ENCODE measurements at places on chromosomes 16 and 17.

DNA sequence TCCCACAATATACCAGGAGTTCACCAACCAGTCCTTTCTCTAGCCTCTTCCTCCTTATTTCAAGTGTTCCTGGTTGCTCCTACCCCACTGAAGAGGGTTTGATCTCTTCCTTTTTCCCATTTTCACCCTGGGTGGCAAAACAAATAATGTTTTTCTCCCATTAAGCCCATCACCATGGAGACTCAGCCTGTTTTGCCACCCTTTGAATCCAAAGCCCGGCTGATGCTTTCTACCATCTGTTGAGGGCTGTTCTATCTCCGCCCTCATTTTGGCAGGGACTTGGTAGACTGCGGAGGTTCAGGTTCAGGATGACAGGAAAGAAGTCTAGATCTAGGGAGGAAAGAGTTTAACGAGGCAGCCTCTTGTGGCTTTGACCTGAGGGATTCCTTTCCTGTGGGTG is 2.6 kb downstream of the DNAH2 start:
- no peak for DNase-seq

- no peak for DNase-seq
Measured at GRCh38 chr17:80931421-80932265, 60.0 kb upstream of the CHMP6 start.

GRCh38 chr17:56351675-56352074 is 198.4 kb downstream of the ANKFN1 start:
- no peak for DNase-seq

DNA sequence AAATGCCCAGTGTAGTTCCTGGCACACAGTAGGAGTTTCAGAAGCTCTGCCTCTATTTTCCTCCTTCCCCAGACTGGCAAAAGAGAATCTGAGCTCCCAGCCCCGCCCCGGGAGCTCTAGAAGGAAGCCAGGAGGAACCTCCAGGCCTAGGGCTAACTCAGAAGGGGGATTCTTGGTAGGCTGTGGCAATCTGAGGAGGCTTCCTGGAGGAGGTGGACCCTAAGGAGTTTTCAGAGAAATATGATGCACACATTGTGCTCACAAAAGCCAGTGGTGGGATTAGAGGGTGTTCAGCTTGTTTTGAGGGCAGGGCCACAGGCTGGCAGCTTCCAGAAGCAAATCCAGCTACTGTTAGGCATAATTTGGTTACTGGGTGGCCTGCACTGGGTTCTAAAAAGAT is 10.0 kb downstream of the ADGRG1 start:
- DNase-seq: no peak

GRCh38 chr17:42317266-42317845 is 29.1 kb downstream of the STAT5A start:
- no peak for DNase-seq

GRCh38 chr17:4554441-4554996 is 665 bp downstream of the MYBBP1A start:
- DNase-seq: no peak
